Ovary (tissue), 10 donors: ENCODE measurements at places on chromosomes 7 and 10. TPM values are rescaled to one million over a fixed set of nuclear protein-coding genes. Genes with fewer than 3 reads are reported as not detected.

GRCh38 chr10:70537398-70538194, 59.0 kb downstream of the PALD1 start:
- no peak for DNase-seq
- H3K27ac ChIP-seq: no peak overlapping the region
- no peaks in the 10 kb centered on the region for H3K27me3 ChIP-seq
- H3K36me3 ChIP-seq: no peaks in the 10 kb centered on the region

DNA sequence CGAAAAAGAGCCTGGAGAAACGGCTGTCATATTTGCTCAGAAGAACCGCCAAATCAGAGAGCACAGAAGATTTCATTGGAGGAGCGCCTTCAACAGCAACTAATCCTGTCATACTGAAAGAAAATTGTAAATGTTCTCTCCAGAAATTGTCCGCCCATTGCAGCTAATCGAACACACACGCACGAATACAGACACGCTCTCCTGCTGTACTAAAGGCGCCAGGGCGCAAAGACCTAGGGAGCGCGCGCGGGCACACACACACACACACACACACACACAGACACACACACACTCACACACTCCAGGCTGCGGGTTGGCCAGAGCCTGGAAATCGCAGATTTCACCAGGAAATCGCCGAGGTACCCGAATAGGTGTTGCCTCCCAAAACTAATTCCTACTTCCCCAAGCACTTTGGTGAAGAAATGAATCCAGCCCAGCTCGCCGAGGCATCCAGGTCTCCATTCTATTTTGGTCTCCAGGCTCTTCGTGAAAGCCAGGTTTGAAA, at the start of gene CHRM2:
TSS of gene CHRM2 (plus strand) at position 157 of the 505 bp plus-strand sequence. CDS start 146,214 bp downstream, outside the sequence.
- peaks cover 10% of the 10 kb centered on the region for H3K4me1 ChIP-seq
- DNase-seq: no peak
- no peaks in the 10 kb centered on the region for H3K27me3 ChIP-seq
- peak within 1 kb of the TSS; percentile 16 for H3K4me3 ChIP-seq

DNA sequence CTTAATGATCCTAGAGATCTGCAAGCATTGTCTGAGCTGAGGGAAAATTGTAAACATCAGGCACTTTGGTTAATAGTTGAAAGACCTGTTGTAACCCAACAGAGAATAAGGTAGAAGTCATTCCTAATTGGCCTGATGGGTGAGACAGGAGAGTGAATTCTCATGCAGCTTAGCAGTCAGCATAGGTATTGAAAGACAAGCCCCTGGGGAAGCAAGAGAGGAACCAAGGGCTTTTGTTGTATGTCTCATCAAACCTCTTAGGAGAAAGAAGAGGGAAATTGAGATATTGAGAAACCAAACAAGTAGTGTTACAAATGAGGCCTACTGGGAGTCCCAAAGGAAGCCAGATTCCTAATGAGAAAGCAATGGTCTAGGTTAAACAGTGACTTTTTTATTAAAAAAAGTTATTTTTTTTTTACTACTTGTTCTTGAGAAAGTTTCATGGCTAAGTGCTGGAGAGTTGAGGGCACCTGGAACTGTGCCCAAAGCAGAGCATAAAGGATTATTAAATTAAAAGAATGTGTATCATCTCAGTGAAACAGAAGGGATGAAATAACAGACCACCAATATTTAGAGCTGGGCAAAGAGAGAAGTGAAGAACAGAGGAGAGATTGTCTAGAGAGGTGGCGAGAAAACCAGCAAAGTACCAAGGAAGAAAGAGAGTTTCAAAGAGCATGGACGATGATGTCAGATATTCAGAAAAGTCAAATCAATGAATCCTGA, 168.9 kb downstream of the CDK14 start:
- no peak overlapping the region for H3K27ac ChIP-seq
- H3K36me3 ChIP-seq: no peaks in the 10 kb centered on the region
- peaks cover 3% of the 10 kb centered on the region for H3K4me1 ChIP-seq
- H3K27me3 ChIP-seq: no peaks in the 10 kb centered on the region

DNA sequence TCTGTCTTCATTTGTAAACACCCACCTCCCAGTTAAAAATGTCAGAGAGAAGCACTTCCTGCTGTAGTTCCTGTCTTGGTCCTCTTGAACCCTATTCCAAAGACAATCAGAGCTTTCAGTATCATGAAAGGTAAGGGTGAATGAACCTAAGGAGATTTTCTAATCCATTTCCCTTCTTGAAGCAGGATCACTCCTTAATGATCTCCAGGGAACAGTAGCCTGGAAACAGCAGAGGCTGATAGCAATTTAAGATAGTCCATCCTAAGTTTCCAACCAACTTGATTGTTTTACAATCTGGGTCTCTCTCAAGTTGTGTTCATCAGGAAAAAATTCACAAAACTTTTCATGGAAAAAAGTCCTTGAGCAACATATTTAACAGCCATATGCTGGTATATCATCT, 273.6 kb downstream of the NEBL start:
- no peak for DNase-seq
- H3K27me3 ChIP-seq: no peaks in the 10 kb centered on the region
- H3K4me3 ChIP-seq: no peak overlapping the region
- H3K27ac ChIP-seq: no peak overlapping the region
- H3K4me1 ChIP-seq: no peaks in the 10 kb centered on the region

- no peak for DNase-seq
- no peaks in the 10 kb centered on the region for H3K36me3 ChIP-seq
- H3K4me3 ChIP-seq: peak overlapping the region; percentile 38
- no peak overlapping the region for H3K27ac ChIP-seq
- H3K4me1 ChIP-seq: no peaks in the 10 kb centered on the region
Observed at GRCh38 chr7:142797391-142798377, 26.9 kb downstream of the PRSS2 start.

GRCh38 chr10:84204610-84205009, 10.3 kb downstream of the CDHR1 start:
- no peak overlapping the region for H3K27ac ChIP-seq
- no peaks in the 10 kb centered on the region for H3K27me3 ChIP-seq
- no peaks in the 10 kb centered on the region for H3K4me1 ChIP-seq
- DNase-seq: no peak
- H3K4me3 ChIP-seq: no peak overlapping the region

DNA sequence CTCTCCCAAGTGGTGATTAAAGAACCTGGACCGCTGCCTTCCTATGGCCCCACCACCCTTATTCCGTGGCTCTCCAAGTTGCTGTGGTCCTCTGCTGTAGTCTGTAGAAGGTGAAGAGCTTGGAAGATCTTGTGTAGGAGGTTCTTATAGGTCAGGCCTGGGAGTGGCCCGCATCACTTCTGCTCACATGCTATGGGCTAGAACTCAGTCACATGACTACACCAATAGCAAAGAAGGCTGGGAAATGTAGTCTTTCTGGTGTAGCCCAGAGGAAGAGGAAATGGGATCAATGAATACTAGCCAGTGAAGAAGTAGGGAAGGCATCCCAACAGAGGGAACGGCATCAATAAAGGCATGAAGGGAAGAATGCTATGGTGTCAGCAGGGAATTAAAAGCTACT, 41.3 kb upstream of the AOAH start:
- no peaks in the 10 kb centered on the region for H3K27me3 ChIP-seq
- no peak for DNase-seq
- H3K4me1 ChIP-seq: no peaks in the 10 kb centered on the region
- H3K4me3 ChIP-seq: no peak overlapping the region

DNA sequence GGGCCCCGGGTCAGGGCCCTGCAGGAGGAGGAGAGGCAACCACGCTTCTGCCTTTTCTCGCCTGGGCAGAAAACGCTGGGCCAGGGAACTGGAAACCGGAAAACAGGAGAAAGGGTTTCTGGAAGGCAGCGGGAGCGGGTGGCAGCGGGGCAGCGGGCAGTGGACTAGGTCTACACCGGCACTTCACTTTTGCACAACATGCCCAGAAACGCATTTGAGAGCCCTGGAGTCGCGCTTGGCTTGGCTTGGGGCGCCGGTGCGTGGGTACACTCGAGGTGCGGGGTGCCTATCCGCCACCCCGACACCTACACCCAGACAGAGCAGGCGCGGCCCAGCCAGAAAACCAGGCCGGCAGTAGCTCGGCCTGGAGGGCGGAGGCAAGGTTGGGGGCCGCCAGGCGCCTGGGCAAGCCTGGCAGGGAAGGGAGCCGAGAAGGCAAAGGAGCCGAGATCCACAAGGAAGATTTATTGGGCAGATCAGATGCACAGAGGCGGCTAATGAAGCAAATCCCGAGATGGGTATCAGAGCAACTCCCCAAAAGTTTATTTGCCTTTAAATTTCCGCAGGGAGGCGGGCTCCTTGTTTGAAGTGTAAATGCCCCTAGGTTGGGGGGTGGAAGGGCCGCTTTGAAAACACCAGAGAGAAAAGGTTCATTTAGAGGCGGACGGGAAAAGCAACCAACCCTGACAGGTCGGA, 3.2 kb upstream of the PAX2 start:
- H3K27ac ChIP-seq: no peak overlapping the region
- H3K36me3 ChIP-seq: no peaks in the 10 kb centered on the region
- peaks cover 2% of the 10 kb centered on the region for H3K4me1 ChIP-seq
- no peak for DNase-seq
- no peak overlapping the region for H3K4me3 ChIP-seq

DNA sequence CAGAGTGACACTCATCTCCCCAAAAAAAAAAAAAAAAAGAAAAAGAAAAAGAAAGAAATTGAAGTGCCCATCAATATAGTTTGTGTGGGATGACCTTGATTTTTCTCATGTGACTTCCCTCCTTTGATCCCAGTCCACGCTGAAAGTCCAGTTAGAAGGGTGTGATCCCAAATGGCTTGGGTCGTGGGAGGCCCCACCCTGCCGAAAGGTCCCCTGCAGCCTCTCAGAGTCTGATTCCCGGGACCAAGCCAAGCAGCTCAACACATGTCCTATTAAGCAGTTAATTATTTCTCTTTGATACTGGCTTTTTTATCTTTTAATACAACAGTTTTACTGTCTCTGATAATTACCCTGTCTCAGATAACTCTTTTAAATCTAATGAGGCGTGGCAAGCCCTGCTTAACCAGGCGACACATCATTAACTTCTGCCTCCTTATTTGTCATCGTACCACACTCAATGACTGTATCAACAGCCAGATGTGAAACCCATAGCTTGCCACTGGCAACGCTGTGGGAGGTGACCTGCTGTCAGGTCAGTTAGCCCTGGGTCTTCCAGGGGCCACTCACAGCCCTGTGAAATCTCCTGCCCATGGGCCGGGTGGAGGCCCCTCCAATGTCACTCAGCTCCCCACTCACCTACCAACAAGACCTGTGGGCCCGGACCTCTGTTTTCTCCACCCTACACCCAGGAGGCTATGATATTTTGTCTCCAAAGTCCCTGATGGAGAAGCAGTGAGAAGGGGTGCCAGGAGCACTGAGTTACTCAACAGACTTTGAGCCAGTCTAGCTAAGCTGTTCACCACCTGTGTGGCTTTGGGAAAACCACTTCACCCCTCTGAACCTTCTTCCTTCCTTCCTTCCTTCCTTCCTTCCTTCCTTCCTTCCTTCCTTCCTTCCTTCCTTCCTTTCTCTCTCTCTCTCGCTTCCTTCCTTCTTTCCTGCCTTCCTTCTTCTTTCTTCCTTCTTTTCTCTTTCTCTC, 110.0 kb upstream of the SFMBT2 start:
- no peaks in the 10 kb centered on the region for H3K27me3 ChIP-seq
- no peak overlapping the region for H3K27ac ChIP-seq
- no peak overlapping the region for H3K4me3 ChIP-seq
- H3K4me1 ChIP-seq: peaks cover 2% of the 10 kb centered on the region
- no peaks in the 10 kb centered on the region for H3K36me3 ChIP-seq
- no peak for DNase-seq

GRCh38 chr7:151249732-151250072, 1.2 kb upstream of the SMARCD3 start:
- peak overlapping the region; percentile 99 for H3K27ac ChIP-seq
- no peaks in the 10 kb centered on the region for H3K36me3 ChIP-seq
- H3K27me3 ChIP-seq: no peaks in the 10 kb centered on the region
- peak; percentile 85 for DNase-seq
- peak overlapping the region; percentile 51 for H3K4me3 ChIP-seq
- peaks cover 29% of the 10 kb centered on the region for H3K4me1 ChIP-seq

GRCh38 chr10:78781251-78781913, 287.4 kb upstream of the ZMIZ1 start:
- no peak overlapping the region for H3K4me3 ChIP-seq
- no peaks in the 10 kb centered on the region for H3K27me3 ChIP-seq
- no peak for DNase-seq
- H3K36me3 ChIP-seq: no peaks in the 10 kb centered on the region

- no peaks in the 10 kb centered on the region for H3K27me3 ChIP-seq
- no peaks in the 10 kb centered on the region for H3K4me1 ChIP-seq
- H3K27ac ChIP-seq: no peak overlapping the region
- no peak overlapping the region for H3K4me3 ChIP-seq
Observed at GRCh38 chr7:7869036-7869435, 99.6 kb upstream of the GLCCI1 start.

DNA sequence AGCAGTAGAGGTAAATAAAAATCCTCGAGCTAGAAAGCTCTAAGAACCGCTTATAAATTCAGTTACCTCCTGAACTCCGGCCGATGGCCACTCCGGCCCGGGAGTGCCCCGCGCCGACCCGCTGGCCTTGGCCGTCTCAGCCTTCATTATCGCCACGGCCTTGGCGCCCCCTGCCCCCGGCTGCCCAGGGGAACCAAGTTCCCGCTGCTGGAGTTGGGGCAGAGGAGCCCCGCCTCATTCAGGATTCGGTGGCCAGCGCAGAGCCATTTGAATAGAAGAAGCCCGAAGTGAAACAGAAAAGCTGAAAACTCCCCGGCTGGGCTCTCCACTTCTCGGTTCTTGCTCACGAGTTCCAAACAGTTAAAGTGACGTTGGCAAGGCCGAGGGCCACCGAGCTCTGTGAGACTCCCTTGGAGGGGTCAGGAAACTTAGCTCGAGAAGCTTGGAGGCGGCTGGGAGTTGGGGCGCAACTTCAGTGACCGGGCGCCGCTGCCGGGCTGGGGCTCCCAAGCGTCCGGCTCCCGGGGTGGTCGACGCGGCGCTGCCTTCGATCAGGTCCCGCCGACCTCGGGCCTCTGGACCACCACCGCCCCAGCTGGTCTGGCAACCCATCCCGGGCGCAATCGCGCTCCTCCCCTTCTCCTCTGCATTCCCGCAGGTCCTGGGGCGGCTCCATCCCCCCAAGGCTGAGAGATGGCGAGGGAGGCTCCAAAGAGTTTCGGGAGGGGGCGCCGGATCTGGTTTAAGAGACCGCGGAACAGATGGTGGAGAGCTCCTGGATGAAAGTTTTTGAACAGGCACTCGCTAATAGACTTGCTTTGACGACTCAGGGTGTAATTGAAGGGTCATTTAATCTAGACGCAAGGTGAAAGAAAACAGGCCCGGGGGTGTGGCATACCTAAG, 5.8 kb upstream of the FEZF1 start:
- H3K4me3 ChIP-seq: peak overlapping the region; percentile 36
- DNase-seq: no peak
- H3K27ac ChIP-seq: no peak overlapping the region
- H3K27me3 ChIP-seq: peaks cover 3% of the 10 kb centered on the region

- DNase-seq: no peak
- no peak overlapping the region for H3K4me3 ChIP-seq
- no peaks in the 10 kb centered on the region for H3K4me1 ChIP-seq
- no peaks in the 10 kb centered on the region for H3K36me3 ChIP-seq
- H3K27ac ChIP-seq: no peak overlapping the region
Observed at GRCh38 chr7:8035647-8036518, 67.3 kb downstream of the GLCCI1 start.

- H3K4me3 ChIP-seq: no peak overlapping the region
- no peak overlapping the region for H3K27ac ChIP-seq
- no peak for DNase-seq
- H3K4me1 ChIP-seq: peaks cover 7% of the 10 kb centered on the region
Observed at GRCh38 chr7:30796105-30796869, 25.1 kb downstream of the MINDY4 start.

The LIPK gene
- not detected for total RNA-seq

The IFIT1B gene
- total RNA-seq: not detected

The TRPV5 gene
- total RNA-seq: not detected

The CPA5 gene
- total RNA-seq: not detected

The ATRNL1 gene
- 116 TPM for total RNA-seq

The LRGUK gene
- total RNA-seq: 0.45 TPM

The PODXL gene
- total RNA-seq: 43.6 TPM

The ADAP1 gene
- total RNA-seq: 1.9 TPM

The UTF1 gene
- 2.5 TPM for total RNA-seq
